Pancreas (tissue), 10 donors: ENCODE measurements at places on chromosomes 12 and 14. TPM values are rescaled to one million over a fixed set of nuclear protein-coding genes. Genes with fewer than 3 reads are reported as not detected.

The GSKIP gene
- total RNA-seq, result 13.8 TPM

The DPPA3 gene
- total RNA-seq, result not detected

The GALNT16 gene
- total RNA-seq, result 1.9 TPM

The SLC39A5 gene
- 192 TPM for total RNA-seq

The ASPG gene
- not detected for total RNA-seq

The TAS2R30 gene
- 0.98 TPM for total RNA-seq

The MYL2 gene
- not detected for total RNA-seq

The ADCY6 gene
- total RNA-seq, result 29.0 TPM

The NANOG gene
- total RNA-seq, result 0.28 TPM

The IFI27 gene
- 21.4 TPM for total RNA-seq

The ASCL1 gene
- 0.20 TPM for total RNA-seq

The SERPINA12 gene
- not detected for total RNA-seq

The GRIN2B gene
- total RNA-seq, result under 0.01 TPM

The KRT6A gene
- not detected for total RNA-seq

The DENND5B gene
- 11.1 TPM for total RNA-seq

The VDR gene
- total RNA-seq, result 5.5 TPM

The FAM181A gene
- not detected for total RNA-seq

The C14orf39 gene
- total RNA-seq, result not detected

The BATF gene
- total RNA-seq, result 0.28 TPM

The NAA25 gene
- total RNA-seq, result 7.6 TPM

The GLT8D2 gene
- total RNA-seq, result 2.3 TPM

The MGAT4C gene
- total RNA-seq, result 0.08 TPM

The CLEC4E gene
- total RNA-seq, result 1.7 TPM

The CORO1C gene
- total RNA-seq, result 62.3 TPM

The TDRD9 gene
- 4.3 TPM for total RNA-seq

The AMDHD1 gene
- total RNA-seq, result 1.1 TPM

The SLC7A7 gene
- total RNA-seq, result 6.4 TPM

The LRRC43 gene
- 0.28 TPM for total RNA-seq

The RERG gene
- 5.0 TPM for total RNA-seq

The HOXC11 gene
- total RNA-seq, result not detected

The SYCP3 gene
- total RNA-seq, result 0.15 TPM

The SMCO2 gene
- 0.35 TPM for total RNA-seq

The SRRM4 gene
- total RNA-seq, result not detected

The HOXC12 gene
- not detected for total RNA-seq

The MUCL1 gene
- total RNA-seq, result not detected

The LTBP2 gene
- 5.6 TPM for total RNA-seq

The PLEKHD1 gene
- total RNA-seq, result not detected

The GUCY2C gene
- not detected for total RNA-seq

The CDKN3 gene
- 0.79 TPM for total RNA-seq

The GNPTAB gene
- 27.7 TPM for total RNA-seq

The SLC39A9 gene
- 31.6 TPM for total RNA-seq

The TSHR gene
- not detected for total RNA-seq

The LMNTD1 gene
- total RNA-seq, result not detected

The EFS gene
- 0.54 TPM for total RNA-seq

The IKZF4 gene
- 4.2 TPM for total RNA-seq

The RNASE4 gene
- 26.7 TPM for total RNA-seq

The SLCO1B1 gene
- total RNA-seq, result not detected

The HVCN1 gene
- total RNA-seq, result 0.95 TPM

The KLHL33 gene
- total RNA-seq, result 0.29 TPM

The NINJ2 gene
- total RNA-seq, result 1.8 TPM
